ENCODE measurements at places on chromosomes 12 and 14.

DNA sequence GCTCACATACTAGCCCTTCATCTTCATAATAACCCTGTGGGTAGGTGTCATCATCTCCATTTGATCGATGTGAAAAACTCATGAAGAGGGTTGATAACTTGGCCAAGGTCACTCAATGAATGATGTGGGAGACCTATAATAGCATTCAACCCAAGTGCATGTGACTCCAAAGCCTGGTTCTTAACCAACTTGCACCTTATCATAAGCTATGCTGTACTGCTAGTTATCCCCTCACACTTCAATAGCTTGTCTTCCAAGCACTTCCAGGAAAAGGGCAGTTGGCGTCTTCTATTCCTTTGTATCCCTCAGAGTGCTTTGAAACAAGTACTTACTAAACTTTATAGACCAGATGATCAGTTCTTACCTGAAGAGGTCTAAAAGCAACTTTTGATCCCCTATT, 15.2 kb downstream of the VIPAS39 start:
- no peak for DNase-seq

- no peak for DNase-seq
Observed at GRCh38 chr14:60184905-60185555, 19.8 kb upstream of the DHRS7 start.

DNA sequence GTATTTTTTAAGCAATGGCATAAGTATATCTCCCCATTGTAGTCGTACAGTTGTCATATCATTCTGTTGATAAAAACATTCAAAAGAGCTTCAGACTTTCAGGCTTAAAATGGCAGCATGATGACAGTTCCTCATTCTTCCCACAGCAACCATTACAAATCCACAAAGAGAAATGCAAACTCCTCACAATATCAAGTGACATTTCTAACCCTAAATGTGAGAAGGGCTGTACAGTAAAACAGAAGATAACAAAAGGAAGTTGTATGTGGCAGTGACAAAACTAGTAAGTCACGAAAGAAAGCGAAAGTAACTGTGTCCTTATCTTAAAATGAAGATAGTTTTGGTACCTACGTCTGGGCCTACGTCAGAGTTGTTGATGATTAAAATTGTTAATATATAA, 46.7 kb downstream of the GXYLT1 start:
- no peak for DNase-seq

DNA sequence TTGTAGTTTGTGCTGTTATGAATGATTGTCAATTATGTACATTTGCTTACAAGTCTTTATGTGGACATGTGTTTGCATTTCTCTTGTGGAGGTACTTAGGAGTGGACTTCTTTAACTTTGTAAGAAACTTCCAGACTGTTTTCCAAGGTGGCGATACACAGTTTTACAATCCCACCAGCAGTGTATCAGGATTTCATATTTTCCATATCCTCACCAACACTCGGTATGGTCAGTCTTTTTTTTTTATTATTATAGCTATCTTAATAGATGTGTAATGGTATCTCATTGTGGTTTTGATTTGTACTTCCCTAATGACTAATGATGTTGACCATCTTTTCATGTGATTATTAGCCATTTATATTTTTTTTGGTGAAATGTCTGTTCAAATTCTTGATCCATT, 73.7 kb upstream of the KCNH3 start:
- DNase-seq, result no peak

- DNase-seq, result no peak
Observed at GRCh38 chr14:96479435-96480146, 22.6 kb upstream of the PAPOLA start.

DNA sequence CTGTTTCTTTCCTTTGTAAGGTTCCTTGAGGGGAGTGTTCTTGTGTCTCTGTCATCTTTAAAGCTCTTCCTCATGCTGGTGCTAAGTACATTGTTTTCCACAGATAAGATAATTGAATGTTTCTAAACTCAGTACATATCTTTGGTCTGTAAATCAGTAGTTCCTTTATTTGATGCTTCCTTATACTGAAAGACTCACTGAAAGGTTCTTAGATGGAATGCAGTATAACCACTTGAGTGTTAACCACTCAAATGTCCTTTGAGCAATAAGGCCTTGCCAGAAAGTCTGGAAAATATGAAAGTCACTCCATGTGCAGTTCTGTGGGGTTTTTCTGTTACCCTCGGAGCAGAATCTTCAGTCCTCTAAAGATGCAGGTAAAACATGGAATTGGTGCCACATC, 23.0 kb upstream of the RNU6-8 start:
- no peak for DNase-seq

DNA sequence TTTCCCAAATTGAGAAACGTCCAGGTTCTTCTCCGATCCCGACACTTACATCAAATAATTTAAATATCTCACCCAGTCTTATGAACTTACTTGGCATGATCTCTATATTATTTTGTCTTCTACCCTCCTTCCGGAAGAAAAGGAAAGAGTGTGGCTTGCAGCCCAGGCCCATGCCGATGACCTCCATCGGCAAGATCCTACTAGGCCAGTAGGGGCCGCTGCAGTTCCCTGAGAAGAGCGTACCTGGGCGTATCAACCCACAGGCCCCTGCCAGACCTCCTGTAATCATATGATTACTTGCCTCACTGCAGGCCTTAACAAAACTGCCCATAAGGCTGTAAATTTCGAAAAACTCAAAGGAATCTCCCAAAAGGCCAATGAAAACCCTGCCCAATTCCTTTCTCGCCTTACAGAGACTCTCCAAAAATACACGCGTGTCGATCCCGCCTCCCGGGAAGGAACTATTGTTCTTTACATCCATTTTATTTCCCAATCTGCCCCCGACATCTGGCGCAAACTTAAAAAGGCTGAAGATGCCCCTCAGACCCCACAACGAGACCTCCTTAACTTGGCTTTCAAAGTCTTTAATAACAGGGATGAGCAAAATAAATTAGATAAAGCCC, 69.6 kb downstream of the MOK start:
- peak; percentile 39 for DNase-seq
